Globus pallidus (tissue), 1 donor: ENCODE measurements at places on chromosomes 3 and 15.

GRCh38 chr15:74414603-74415338, 19.0 kb downstream of the SEMA7A start:
- DNase-seq, result no peak

GRCh38 chr15:34647569-34648293, 64.3 kb upstream of the GOLGA8B start:
- no peak for DNase-seq

GRCh38 chr3:66154444-66154861, 66.3 kb upstream of the SLC25A26 start:
- no peak for DNase-seq

- DNase-seq, result no peak
Observed at GRCh38 chr3:62318365-62318751, 55.0 kb downstream of the FEZF2 start.

- no peak for DNase-seq
Observed at GRCh38 chr15:51757450-51757849, 6.1 kb downstream of the TMOD2 start.

GRCh38 chr3:11604139-11604892, 39.4 kb downstream of the VGLL4 start:
- no peak for DNase-seq

DNA sequence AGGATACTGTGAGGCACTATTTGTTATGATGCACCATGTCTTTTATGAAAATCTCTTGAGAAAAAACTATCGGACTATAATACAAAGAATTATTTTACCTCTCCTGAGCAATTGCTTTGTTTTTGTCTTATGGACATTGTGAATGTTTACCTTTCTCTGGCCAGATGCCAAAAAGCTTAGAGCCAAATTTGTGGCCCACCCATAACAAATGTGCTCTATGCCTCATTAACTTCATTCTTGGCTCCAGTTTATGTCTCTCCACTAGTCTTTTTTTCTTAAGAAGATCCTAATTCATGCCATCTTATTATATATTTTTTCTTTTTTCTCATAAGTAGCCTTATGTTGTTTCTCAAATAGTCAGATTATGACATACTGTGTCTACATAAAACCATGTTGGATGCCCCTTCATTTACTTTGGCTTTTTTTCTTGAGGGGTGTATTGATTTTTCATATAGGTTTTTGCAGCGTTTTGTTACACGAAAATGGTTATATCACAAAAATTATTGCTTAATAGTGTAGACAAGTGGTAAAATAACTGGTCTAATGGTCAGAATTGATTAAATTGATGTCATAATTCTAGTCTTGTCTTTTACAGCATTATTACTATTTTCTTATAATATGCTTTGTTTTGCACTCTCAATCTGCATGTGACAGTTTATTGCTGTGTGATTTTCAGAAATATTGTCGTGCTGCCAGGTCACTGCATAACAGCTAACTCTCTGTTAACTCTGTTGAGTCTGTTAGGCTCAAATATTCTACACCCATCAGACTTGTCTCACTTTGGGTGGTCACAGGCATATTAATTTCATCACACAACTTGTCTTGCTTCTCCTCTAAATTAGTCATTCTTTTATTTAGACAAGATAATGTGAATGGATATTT, 18.2 kb downstream of the SENP8 start:
- no peak for DNase-seq

DNA sequence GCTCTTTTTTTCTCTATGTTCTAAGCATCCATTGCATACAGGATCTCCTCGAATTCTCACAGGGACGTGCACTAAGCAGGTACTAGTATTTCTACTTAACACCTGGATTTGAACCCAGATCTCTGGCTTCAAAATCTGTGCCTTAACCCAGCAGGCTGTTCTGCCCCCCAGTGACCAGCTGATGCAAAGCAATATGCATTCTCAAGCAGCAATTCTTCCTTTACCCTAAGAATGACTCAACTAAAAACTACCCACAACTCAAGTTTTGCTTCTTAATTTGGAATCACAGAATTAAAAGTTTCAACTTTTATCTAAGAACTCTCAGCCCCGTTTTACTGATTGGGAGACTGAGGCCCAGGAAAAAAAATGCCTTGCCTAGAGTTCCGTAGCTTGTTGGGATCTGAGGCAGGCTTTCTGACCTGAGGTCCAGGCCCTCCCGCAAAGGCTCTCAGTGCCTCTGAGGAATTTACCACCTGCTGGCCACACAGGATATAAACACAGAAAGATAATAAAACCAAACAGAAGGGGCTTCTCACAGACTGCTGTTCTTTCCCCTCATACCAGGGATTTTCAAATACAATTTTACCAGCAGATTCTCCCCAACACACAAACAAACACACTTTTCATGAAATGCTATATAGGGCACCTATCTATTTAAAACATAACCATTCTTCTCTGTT, 115.4 kb upstream of the RAD18 start:
- no peak for DNase-seq

DNA sequence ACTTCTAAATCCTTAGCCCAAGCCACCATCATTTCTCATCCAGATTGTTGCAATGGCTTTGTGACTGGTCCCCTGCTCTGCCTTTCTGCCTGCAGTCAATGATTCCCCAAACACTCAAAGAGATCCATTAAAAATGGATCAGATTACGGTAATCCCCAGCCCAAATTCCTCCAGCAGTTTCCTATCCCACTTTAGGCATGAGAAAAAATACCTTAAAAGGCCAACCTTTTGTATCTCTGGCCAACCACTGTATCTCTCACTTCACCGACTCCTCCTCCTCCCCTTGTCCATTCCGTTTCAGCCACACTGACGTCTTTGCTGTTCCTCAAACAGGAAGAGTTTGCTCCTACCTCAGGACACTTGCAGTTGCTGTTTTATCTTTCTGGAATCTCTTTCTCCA, 20.9 kb upstream of the IL1RAP start:
- no peak for DNase-seq

GRCh38 chr15:93041159-93041547, 47.9 kb downstream of the RGMA start:
- DNase-seq, result no peak

GRCh38 chr3:73637042-73637441, 12.3 kb upstream of the PDZRN3 start:
- DNase-seq, result no peak
